ENCODE measurements at places on chromosomes 11 and 22.
A peak's percentile ranks its signal among the peaks of the same experiment; 100 is the strongest.

DNA sequence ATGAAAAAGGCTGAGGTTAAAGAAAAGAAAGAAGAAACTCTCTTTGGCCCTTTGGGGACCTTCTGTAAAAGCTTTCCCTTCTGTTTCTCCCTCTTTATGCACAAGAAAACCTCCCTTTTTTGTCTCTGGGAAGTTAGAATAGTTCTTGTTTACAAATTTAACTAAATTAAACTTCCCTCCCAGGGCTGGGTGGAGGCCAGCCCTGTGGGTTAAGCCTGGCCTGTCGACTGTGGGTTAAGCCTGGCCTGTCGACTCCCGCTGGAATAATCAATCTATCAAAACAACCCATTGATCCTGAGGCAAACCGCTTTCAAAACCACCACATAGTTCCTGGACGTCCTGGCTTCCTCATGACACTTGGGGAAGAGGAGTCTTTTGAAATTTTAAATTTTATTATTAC, 1.2 kb upstream of the DRG1 start:
- no peak for DNase-seq

GRCh38 chr22:25666308-25666707, 75.7 kb upstream of the MYO18B start:
- no peak for DNase-seq

DNA sequence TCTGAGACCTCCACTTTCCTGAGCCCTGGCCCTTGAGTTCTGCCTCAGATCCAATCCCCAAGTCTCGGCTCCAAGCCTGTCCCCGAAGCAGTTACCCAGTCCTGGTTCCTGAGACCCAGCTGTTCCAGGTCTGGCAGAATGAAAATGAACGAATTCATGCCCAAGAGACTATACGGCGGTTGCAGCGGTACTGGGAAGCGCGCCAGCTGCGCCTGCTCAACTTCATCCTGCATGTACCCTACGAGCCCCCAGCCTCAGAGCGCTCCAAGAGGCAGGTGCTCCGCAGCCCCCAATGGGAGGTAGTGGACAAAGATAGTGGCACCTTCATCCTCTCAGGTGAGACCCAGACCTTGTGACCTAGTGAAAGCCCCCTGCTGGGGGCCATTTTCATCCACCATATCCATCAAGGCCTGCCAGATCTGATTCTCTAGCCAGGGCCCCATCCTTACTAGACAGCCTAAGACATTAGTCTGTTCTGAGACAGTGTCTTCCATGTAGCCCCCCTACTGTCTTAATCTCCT, 42.7 kb downstream of the DNHD1 start:
- no peak for DNase-seq

DNA sequence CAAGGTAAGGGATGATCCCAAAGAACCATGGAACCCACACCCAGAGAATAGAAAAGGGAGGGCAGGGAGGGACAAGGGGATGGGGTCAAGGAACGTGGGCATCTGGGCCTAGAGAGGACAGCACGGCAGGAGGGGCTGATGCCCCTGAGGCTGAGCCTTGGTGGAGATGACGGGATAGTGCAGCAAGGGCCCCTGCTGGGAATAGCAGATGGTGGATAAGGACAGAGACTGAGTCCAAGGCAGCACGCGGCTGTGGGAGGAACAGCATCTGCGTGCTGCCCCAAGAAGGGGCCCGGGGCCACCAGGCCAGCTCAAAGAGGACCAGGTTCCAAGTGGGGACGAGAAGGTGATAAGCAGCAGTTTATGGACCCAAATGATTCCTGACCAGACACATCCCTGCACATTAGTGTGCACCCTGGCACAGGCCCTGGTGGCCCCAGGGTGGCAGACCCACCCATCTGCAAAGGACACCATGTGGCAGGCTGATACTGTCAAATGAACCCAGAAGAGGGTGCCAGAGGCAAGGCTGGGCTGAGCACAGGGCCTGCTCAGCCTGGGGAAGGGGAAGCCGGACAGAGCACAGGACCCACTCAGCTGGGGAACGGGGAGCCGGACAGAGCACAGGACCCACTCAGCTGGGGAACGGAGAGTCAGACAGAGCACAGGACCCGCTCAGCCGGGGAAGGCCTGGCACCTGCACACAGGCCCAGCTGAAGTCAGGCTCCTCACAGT, 12.8 kb upstream of the TESMIN start:
- no peak for DNase-seq

DNA sequence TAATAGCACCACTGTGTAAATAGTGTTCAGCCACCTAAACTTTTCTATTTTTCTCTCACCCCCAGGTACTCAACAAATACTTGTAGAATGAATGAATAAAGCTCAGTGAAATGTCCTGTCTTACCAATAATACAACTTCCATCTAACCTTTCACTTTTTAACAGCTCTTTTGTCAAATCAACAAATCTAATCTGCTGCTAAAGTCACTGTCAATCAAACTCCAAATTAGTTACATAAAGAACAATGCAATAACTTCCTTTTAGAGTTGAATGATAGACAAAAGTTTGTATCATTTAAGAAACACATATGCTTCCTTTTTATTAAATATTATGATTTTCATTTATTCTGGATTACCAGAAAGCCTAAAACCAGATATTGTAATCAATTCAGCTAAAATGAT, 34.7 kb upstream of the C11orf58 start:
- no peak for DNase-seq

GRCh38 chr11:106161775-106162634, 84.5 kb downstream of the AASDHPPT start:
- no peak for DNase-seq

GRCh38 chr11:32006799-32007388, 84.0 kb upstream of the RCN1 start:
- DNase-seq: peak; percentile 26

GRCh38 chr22:38886333-38886732, 14.3 kb upstream of the CBX6 start:
- DNase-seq: no peak

- DNase-seq: no peak
These were observed 22.6 kb upstream of the PARVB start for GRCh38 chr22:44001521-44001920.

- no peak for DNase-seq
These were observed 88.8 kb upstream of the THY1 start for GRCh38 chr11:119511614-119512306.

DNA sequence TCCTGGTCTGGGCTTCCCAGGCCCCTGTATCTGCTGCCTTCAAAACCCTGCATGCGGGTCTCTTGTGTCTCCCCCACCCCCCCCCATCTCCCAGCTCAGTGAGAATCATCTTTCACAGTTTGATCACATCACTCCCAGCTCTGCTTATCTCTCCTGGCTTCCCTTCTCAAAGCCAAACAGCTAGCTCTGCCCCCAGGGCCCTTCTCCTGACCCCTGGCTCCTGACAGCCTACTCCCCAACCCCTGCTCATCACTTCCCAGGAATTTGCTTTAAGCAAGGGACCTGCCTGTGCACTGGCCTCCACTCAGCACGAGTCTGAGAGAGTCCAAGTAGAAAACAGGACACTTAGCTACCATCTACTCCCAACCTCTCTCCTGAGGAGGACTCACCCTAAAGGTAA, 342.7 kb downstream of the TENM4 start:
- no peak for DNase-seq

DNA sequence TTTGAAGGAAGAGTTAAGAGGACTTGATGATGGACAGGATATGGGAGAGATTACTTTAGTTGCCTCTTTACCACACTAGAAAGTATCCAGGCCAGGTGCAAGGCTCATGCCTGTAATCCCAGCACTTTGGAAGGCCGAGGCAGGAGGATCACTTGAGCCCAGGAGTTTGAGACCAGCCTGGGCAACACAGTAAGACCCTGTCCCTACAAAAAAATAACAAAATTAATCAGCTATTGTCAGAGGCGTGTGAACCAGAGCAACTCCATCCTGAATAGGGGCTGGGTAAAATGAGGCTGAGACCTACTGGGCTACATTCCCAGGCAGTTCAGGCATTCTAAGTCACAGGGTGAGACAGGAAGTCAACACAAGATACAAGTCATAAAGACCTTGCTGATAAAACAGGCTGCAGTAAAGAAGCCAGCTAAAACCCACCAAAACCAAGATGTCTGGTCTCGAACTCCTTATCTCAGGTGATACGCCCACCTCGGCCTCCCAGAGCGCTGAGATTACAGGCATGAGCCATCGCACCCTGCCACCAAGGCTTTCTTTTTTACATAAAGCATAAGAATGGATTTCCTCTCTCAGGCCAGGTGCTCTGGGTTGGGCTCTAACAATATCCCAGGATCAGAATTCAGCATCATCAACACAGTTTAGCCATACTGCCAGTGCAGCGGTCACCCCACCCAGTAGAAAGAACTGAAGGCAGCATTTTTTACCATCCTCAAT, 17.8 kb downstream of the PI4KA start:
- no peak for DNase-seq

Data from COR-L47 (cell line).